Activated naive CD4-positive, alpha-beta T cell treated with anti-CD3 and anti-CD28 coated beads, Interleukin-2, amount 10 ng/mL, durations not matched to agents 7 days and 5 days (primary cell): ENCODE measurements at places on chromosomes 4 and X.

DNA sequence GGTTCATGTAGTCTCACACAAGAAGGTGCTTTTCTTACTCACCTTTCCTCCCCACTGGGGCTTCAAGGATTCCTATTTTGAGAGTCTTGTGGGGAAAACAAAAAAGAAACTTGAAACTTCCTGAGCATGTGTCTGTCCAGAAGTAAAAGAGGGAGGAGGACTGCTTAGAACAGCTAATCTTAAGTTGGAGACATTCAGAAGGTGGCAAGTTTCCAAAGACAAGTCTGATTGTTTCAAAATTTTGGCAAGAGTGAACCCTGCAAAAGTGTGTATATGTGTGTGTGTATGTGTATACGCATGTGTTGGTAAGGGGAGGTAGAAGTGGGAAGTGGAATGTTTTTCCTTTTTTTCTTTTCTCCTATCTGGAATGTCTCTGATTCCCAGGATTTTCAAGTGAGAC is 189.0 kb upstream of the FRMPD4 start:
- H3K36me3 ChIP-seq, result no peaks in the 10 kb centered on the region
- no peaks in the 10 kb centered on the region for H3K4me1 ChIP-seq
- H3K4me3 ChIP-seq, result no peak overlapping the region
- no peaks in the 10 kb centered on the region for H3K27me3 ChIP-seq
- DNase-seq, result no peak

DNA sequence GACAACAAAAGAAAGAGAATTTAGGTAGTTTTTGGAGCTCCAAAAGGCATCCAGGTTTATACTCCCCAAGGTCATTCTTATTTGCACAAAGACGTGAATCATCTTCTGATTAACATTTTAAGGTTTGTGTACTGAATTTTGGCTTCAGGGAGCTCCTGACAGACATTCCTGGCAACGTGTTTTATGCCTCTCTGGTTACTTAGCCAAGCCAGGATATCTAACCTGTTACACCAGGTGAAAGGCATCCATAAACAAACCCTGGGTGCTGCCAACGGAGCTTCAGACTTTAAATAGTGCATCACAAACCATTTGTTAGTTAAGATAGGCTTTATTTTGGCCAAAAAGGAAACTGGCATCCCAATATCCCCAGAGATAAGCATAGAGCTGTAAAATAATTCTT is 997.3 kb downstream of the ARAP2 start:
- no peak for DNase-seq
- no peak overlapping the region for H3K4me3 ChIP-seq

DNA sequence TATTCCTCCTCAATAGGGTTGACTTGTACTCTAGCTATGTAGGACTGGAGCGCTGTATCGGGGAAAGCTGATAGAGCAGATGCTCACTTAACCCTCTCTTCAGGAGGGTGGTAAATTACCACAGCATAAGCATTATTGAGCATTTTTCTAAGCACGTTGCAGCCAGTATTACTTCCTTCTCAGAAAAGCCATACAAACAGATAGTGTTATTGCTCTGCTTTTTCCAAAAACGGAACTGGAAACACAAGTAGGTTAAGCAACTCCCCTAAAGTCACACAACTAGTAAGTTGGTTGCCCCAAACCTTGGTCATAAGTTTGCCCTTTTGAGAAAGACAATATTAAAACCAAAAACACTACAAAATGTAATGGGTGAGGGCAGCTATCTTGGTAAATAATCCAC is 73.9 kb downstream of the REELD1 start:
- no peak for DNase-seq
- no peak overlapping the region for H3K4me3 ChIP-seq
- H3K27ac ChIP-seq, result no peak overlapping the region
- H3K4me1 ChIP-seq, result no peaks in the 10 kb centered on the region

GRCh38 chr4:10366628-10367027 is 90.6 kb downstream of the ZNF518B start:
- no peaks in the 10 kb centered on the region for H3K4me1 ChIP-seq
- no peak overlapping the region for H3K4me3 ChIP-seq
- H3K36me3 ChIP-seq, result no peaks in the 10 kb centered on the region
- DNase-seq, result no peak

DNA sequence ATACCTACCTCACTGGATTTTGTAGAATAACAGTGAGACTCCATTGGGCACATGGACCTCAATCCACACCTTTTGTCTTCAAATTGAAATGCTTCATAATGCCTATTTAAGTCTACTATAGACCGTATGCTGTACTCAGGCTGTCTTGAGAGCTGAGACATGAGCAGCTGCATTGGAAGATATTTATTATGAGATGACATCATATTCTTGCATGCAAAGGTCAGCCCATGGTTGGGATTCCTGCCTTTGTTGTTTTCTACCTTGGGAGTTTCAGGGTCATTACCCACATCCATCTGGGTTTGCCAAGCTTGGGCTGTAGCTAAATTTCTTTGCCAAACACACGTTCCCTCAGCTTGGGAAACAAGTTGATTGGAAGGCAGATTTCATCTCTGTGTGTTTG is 33.2 kb upstream of the MAMLD1 start:
- peaks cover 14% of the 10 kb centered on the region for H3K27me3 ChIP-seq
- H3K4me3 ChIP-seq, result no peak overlapping the region
- H3K4me1 ChIP-seq, result peaks cover 11% of the 10 kb centered on the region
- H3K36me3 ChIP-seq, result no peaks in the 10 kb centered on the region
- DNase-seq, result no peak

DNA sequence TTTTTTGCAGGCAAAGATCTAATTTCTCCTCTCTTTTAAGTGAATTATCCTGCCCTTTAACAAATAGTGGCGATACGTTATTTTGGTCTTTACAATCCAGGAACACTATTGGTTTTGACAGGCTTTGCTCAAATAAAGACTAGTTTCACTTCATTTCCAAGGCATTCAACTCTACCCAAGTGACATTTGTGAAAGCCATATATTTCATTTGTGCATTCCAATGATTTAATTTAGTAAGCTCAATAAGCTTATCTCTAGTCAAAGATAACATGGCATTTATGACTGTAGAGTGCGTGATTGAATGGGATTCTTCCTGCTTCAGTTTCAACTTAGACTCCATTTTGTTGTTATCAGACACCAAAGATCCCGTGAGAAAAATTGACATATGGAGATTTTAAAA is 959.8 kb downstream of the ADGRL3 start:
- no peaks in the 10 kb centered on the region for H3K36me3 ChIP-seq
- no peaks in the 10 kb centered on the region for H3K27me3 ChIP-seq
- no peak overlapping the region for H3K4me3 ChIP-seq

GRCh38 chr4:149923736-149924135 is 108.1 kb upstream of the IQCM start:
- DNase-seq, result no peak
- H3K4me3 ChIP-seq, result no peak overlapping the region
- H3K36me3 ChIP-seq, result no peaks in the 10 kb centered on the region
- no peaks in the 10 kb centered on the region for H3K27me3 ChIP-seq

GRCh38 chrX:140503238-140503601 is 1.6 kb downstream of the SOX3 start:
- no peak for DNase-seq
- no peak overlapping the region for H3K4me3 ChIP-seq
- no peaks in the 10 kb centered on the region for H3K4me1 ChIP-seq
- H3K36me3 ChIP-seq, result peaks cover 1% of the 10 kb centered on the region
- no peak overlapping the region for H3K27ac ChIP-seq
- H3K27me3 ChIP-seq, result peaks cover 87% of the 10 kb centered on the region

- H3K4me1 ChIP-seq, result no peaks in the 10 kb centered on the region
- H3K36me3 ChIP-seq, result peaks cover 42% of the 10 kb centered on the region
- H3K27ac ChIP-seq, result no peak overlapping the region
- H3K27me3 ChIP-seq, result no peaks in the 10 kb centered on the region
- H3K4me3 ChIP-seq, result no peak overlapping the region
These were observed 17.2 kb downstream of the RAB33B start for GRCh38 chr4:139470997-139471665.

DNA sequence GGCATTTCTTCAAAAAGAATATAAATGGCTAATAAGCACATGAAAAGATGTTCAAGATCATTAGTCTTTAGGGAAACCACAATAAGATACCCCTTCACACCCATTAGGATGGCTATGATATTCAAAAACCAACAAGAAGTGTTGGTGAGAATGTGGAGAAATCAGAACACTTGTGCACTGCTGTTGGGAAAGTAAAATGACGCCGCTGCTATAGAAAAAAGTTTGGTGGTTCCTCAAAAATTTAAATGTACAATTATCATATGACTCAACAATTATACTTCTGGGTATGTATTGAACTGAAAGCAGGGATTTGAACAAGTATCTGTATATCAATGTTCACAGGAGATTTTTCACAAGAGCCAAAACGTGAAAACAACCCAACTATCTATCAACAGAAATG is 29.4 kb upstream of the NEUROG2 start:
- H3K4me1 ChIP-seq, result no peaks in the 10 kb centered on the region
- no peak for DNase-seq
- no peak overlapping the region for H3K4me3 ChIP-seq
- no peak overlapping the region for H3K27ac ChIP-seq
- H3K36me3 ChIP-seq, result peaks cover 11% of the 10 kb centered on the region

DNA sequence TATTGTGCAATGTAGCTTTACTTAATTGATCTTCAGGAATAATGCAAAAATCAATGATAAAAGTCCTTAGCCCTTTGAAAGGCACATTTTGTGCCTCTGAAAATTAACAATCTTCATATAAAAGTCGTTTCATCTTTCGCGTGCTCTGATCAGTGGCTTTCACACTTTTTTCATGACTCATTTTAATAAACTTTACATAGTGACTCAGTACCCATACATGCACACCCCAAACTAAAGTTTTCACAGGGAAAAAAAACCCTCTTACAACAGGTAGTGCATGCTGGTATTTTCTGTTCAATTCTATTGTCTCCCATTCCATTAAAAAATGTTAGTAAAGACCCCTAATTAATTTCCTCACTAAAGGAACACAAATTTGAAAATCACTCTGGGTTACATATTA is 21.5 kb downstream of the RWDD4 start:
- DNase-seq, result no peak
- H3K36me3 ChIP-seq, result peaks cover 10% of the 10 kb centered on the region
- no peak overlapping the region for H3K27ac ChIP-seq
- no peaks in the 10 kb centered on the region for H3K27me3 ChIP-seq

GRCh38 chr4:138249132-138249531 is 7.0 kb upstream of the SLC7A11 start:
- H3K27me3 ChIP-seq, result no peaks in the 10 kb centered on the region
- no peaks in the 10 kb centered on the region for H3K36me3 ChIP-seq
- H3K27ac ChIP-seq, result no peak overlapping the region

GRCh38 chr4:55256787-55257186 is 89.3 kb upstream of the SRD5A3 start:
- DNase-seq, result no peak
- H3K27ac ChIP-seq, result no peak overlapping the region
- no peaks in the 10 kb centered on the region for H3K27me3 ChIP-seq
- no peak overlapping the region for H3K4me3 ChIP-seq
- no peaks in the 10 kb centered on the region for H3K4me1 ChIP-seq

DNA sequence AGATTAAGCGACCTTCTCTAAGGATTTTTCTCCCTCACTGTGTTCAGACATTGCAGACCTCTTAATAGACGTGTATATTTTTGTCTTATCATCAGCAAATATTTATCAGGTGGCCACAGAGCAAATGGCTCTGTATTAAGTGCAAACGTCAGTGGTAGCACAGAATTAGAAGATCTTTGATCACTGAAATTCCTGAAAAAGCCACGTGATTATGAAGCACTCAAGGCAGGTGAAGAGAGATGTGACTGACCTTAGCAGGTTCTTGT is 105.9 kb upstream of the TBC1D9 start:
- H3K4me1 ChIP-seq, result peaks cover 6% of the 10 kb centered on the region
- no peak for DNase-seq
- H3K27ac ChIP-seq, result no peak overlapping the region
- no peak overlapping the region for H3K4me3 ChIP-seq

DNA sequence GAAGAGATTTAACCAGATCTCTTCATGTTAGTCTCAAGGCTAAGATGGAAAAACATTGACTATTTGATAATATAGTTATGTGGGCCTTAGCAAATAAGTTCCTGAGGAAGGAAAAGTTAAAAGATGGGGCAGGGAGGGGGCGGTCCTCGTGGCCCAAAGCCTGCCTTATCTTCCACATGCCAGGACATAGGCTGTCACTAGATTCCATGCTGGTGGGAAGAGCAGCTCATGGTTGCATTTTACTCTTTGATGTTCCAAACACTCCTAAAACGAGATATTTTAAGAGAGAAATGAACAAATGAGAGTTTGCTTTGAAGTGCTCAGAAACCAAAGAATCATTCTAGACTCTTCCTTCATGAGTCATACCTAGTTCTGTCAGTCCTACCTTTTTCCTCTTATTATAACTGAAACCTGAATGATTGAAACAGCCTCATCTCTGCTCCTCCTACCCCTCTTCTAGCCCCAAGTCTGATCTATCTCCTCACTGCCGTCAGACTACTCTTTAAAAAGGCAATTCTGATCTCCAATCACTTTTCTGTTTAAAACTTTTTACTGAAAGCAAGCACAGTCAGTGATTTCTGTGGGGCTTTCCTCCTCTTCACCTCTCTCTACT is 25.1 kb downstream of the RAB9B start:
- H3K36me3 ChIP-seq, result no peaks in the 10 kb centered on the region
- no peak overlapping the region for H3K27ac ChIP-seq
- no peak overlapping the region for H3K4me3 ChIP-seq
- H3K27me3 ChIP-seq, result no peaks in the 10 kb centered on the region
- peaks cover 4% of the 10 kb centered on the region for H3K4me1 ChIP-seq

DNA sequence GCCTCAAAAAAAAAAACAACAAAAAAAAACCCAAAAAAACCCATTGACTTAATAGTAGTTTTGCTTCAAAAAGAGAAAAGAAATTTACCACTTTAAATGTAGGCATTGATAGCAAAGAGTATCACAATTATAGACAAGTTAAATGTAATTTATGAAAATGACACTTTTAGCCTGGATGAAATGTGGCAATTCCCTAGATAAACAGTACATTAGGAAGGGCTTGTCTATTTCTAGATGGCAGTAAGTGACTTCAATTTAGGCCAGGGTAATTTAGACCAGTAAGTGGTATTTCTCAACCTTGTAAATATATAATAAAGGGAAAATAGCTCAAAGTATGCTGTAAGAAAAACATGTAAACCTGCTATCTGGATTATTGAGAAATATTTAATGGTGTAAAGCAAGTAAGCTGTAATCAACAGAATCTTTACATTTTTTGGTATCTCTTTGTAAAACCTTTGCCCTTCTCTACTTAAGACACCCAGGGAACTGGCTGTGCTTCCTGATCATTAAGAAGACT is 103.7 kb upstream of the RAPGEF2 start:
- no peak for DNase-seq
- no peak overlapping the region for H3K4me3 ChIP-seq
- no peaks in the 10 kb centered on the region for H3K4me1 ChIP-seq
- H3K27ac ChIP-seq, result no peak overlapping the region

- peaks cover 33% of the 10 kb centered on the region for H3K27me3 ChIP-seq
- H3K4me1 ChIP-seq, result peaks cover 13% of the 10 kb centered on the region
- no peak for DNase-seq
- H3K27ac ChIP-seq, result no peak overlapping the region
These were observed 35.0 kb upstream of the MXD4 start for GRCh38 chr4:2296631-2297601.

DNA sequence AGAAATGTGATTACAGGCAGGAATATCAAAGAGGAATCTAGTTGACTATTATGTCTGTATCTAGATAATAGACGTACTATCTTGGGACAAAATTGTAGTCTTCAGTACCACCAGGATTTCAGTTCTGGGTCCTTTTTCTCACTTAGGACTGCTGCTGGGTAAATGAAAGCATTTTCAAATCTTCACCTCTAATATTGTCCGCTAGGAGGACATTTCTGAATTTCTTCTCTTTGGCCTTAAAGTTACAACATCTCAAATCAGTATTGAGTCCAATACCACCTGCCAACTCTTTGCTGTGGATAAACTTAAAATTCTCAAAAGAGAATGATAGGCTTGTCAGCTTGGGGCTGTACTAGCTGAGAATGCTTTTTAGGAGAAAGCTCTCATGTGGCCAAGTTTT is 6.0 kb downstream of the FGF16 start:
- H3K4me3 ChIP-seq, result no peak overlapping the region
- H3K4me1 ChIP-seq, result no peaks in the 10 kb centered on the region
- H3K36me3 ChIP-seq, result no peaks in the 10 kb centered on the region
- DNase-seq, result no peak
